ENCODE measurements at places on chromosomes 13 and 19.

DNA sequence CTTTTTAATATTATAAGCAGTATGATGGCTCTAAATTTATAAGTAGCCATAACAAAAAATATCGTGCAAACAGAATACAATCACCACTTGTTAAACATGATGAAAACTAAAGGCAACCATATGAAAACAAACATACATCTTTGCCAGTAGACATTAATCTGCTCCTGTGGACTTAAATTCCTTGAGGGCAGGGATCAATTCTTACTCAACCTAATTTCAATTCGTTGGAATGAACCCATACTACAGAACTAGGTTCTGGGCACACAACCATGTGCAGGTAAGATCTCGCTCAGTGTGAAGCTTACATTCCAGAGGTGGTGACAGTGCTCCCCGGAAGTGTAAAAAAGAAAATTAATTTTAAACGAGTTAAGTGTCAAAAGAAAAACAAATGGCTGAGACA, 13.4 kb downstream of the TBC1D4 start:
- DNase-seq = no peak

- DNase-seq = peak; percentile 89
These were observed 8.8 kb downstream of the GTPBP3 start for GRCh38 chr19:17346109-17346671.

DNA sequence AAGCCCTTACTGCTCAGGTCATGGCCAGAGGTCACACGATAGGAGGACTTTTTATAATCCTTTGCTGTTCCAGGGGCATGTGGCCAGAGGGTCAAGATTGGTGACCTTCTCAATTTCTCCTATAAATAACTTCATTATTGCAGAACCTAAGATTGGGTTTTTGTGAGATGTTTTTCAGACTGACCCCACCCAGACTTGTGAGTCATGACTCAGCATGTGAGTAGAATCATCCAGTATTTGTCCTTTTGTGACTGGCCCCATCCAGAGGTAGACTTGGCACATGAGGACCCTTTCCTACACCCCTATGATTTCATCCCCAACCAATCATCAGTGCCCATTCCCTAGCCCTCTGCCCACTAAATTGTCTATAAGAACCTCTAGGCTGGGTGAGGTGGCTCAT, 84.5 kb upstream of the ABCC4 start:
- DNase-seq = no peak

DNA sequence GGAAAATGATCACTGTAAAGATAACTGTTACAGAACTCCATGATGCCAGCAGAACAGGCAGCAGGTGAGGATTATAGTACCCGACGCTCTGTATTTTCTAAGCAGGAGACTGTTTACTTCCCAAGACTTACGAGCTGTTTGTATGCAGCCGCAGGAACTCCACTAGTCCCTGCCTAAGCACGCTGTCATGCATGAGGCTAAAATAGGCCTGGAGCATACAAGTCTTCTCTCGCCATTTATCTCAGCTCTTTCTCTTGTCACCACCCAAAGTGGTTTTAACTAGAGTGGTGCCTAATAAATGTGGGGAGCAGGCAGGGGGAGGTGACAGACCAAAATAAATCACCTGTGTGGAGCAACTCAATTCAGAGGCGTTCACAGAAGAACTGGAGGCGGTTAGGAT, 175.8 kb downstream of the TDRD3 start:
- DNase-seq = no peak

- no peak for DNase-seq
These were observed 23.2 kb upstream of the CYP4F8 start for GRCh38 chr19:15591796-15592195.

DNA sequence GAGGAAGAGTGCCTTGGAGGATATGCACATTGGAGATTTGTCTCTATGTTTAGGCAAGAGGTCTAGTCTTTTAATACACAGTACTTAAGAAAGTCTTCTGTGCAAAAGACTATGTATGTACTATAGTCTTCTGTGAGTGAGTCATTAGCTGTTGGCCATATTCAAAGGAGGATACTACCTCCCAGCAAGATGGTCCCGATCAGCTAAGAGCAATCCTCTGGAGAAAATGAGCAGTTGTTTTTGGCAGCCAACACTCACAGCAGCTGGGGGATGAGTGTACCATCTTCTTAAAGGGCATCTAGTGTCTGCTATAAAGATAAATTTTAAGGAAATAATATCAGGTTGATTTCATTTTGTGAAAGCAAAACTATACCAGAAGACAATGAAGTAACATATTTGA, 487.8 kb downstream of the KCTD12 start:
- no peak for DNase-seq

DNA sequence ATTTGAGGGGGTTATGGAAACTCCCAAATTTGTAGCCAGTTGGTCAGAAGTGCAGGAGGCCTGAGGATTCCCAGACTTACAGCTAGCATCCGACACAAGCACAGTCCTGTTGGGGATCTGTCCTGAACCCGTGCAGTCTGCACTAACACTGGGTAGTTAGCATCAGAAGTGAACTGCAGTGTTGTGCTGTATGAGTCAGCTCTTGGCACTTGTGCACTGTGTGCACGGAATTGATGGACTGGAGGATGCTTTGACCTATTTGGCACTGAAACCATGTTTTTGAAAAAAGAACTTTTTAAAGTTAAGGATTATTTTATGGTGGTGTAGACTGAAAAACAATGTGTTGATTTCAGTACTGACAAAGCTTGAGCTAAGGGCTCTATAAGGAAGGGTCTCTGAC, 279.0 kb downstream of the NHLRC3 start:
- no peak for DNase-seq

DNA sequence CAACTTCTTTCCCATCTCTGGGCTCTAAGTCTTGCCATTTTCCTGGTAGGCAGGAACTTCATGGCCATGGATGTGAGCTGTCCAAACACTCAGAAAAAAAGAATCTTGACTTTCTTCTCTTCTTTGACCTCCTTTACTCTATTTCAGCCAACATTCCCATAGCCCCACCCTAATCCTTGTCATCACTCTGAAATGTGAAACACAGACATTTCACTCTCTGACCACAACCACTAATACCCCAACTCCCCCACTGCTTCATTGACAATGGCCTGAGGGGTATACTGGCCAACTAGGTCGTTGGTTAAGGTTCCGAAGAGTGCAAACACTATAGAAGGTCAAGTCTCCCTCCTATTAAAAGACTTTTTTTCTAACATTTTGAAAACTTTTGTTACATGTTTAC, 4.7 kb upstream of the CYP2A13 start:
- no peak for DNase-seq

- no peak for DNase-seq
These were observed 14.5 kb downstream of the LMTK3 start for GRCh38 chr19:48496959-48497727.

DNA sequence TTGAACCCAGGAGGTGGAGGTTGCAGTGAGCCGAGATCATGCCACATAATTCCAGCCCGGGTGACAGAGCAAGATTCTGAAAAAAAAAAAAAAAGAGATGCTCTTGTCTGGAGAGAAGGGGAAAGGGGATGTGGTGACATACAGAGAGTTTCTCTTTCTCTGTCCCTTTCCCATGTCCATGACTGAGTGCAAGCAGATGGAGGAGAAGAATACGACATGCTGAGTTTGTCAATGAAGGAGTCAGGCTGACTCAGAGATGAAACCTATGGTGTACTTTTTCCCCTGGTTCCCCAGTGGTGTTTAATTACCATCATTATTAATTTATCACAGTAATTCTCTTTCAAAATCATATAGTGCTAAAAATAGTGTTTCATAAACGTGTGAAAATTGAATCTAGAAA, 448.8 kb downstream of the FOXO1 start:
- DNase-seq = no peak

DNA sequence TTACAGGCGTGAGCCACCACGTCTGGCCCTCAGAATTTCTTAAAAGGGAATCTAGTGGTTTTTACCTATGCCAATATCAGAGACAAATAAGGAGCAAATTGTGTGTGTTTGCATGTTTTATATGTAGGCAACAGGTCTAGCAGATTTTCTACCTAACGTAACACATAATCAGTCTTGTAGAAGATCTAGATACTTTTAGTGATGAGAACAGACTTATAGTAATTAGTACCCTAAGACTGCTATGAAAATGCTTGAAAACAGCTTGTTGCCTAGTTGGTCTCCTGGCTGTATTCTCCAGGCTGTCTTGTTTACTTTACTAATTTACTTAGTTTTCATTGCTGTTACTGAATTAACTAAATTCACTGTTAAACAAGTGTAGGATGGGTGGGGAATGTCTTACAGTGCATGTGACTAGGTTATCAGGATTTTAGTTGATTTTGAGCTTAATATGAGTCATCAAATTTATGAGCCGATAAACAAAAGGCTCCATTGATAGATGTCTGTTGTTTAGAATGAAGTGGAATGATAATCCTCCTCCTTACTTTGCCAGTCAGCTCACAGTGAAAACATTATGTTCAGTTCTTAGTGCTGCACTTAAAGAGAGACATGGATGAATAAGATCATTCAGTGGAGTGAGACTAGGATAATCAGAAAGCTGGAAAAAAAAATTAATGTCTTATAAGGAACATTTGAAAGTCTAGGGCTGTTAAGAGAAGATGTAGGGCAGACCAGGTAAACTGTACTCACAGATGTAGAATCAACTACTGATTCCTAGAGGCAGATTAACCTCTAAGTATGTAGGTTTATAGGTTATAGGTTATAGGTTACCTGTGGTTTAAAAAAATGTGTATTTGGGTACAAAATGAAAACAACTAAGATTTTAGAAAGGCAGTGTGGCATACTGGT, 22.4 kb downstream of the GTF2F2 start:
- DNase-seq = no peak

GRCh38 chr19:54302257-54302656, 10.7 kb downstream of the LILRA5 start:
- no peak for DNase-seq

DNA sequence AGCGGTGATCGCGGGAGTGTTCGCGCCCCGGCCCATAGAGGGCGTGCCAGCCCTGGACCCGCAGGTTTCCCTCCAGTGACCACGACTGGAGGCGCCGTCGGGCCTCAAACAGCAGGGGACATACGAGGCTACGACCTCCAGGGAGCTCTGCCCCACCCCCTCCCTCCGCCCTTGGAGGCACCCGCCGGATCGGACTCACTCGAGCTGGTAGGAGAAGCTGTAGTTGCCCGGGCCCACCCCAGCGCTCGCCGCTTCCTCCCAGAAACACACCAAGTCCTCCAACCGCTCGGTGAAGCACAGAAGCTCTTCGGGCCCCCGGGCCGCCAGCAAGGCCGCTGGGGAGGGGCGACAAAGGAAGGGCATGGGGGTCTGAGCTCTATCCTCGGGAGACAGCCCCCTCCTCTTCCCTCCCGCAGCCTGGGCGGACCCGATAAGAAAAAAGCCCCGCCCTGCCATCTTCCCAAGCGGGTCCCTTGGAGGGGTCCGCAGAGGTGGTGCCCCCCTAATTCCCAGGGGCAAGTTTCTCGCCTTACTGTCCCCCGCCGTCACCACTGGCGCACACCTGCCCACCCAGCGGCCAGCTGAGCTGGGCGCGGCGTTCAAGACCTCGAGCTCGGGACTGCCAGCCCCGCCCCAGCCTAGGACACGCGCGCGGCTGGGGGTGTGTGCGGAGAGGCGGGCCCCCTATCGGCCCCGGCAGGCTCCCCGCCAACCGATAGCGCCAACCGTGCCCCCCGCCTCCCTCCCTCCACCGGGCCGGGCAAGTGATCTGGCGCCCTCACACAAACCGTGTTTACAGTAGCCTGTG, 1.0 kb downstream of the EPOR start:
- DNase-seq = peak; percentile 69

DNA sequence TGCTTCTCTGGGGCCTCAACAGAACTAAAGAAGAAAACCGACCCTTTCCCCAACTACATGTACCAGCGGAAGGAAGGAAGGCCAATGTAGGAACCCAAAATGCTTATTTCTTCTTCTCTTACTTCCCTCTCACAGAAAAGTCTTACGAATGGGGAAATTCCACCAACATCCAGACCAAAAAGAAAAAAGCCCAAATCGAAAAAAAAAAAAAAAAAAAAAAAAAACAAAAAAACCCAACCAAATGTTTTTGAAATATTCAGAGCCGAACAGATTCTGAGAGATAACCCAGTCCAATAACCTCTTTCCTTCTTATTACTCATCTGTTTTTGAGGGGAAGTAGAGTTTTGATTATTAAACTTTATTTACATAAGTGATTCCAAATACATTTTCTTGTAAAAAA, 3.9 kb downstream of the PPM1N start:
- no peak for DNase-seq

DNA sequence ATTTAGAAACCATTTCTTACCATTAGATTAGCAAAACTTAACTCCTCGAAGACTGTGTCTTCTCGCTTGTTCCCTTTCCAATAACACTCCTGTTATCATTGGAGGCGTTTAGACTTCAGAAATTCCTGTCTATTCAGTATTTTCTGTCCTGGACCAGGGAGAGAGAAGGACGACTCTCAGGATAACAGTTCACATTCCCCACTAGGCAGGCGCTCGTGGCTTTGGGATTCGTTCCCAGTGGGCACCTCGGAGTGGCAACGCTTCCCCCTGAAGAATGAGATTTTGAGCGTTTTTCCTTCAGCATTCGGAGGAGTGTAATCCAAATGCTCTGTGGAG, 429 bp upstream of the ZNF225 start:
- DNase-seq = no peak

GRCh38 chr19:48650974-48651682, 5.1 kb upstream of the CA11 start:
- DNase-seq = no peak

- no peak for DNase-seq
These were observed 720.5 kb upstream of the PCDH9 start for GRCh38 chr13:67950603-67951002.

- peak; percentile 98 for DNase-seq
These were observed at the start of gene ZNF616 for GRCh38 chr19:52139252-52140031. Gene ZNF616 (minus strand): TSS chr19:52139938. CDS start chr19:52130512, 9,426 bp downstream.

DNA sequence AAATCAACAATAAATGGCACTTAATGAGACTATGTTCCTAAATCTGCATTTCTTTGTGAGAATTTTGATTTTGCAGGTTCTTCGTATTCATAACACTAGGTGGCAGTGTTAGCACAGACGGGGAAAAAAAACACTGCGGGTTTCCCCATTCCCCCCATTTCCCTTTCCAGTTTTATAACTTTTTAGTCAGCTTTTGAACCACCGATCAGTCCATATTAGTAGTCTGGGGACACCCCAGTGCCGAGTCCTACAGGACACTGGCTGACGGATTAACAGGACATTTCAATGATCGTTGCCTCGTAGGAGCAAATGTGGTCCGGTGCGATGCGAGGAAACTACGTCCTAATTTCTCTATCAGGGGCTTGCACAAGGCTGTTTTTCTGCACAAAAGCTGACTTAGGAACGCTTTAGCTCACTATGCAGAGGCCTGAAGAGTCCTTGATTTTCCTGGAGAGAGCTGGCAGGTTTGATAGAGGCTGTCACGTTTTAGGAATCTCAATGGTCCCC, 234.3 kb downstream of the LMO7 start:
- peak; percentile 38 for DNase-seq

- no peak for DNase-seq
These were observed 72.7 kb downstream of the ERICH6B start for GRCh38 chr13:45542878-45543277.

GRCh38 chr13:23848646-23849141, 40.5 kb downstream of the MIPEP start:
- no peak for DNase-seq

GRCh38 chr19:38466050-38466449, 32.6 kb downstream of the RYR1 start:
- no peak for DNase-seq

Data from activated T-cell treated with anti-CD3 and anti-CD28 coated beads, Interleukin-2, amount 50 U/mL, for 48 hours (primary cell).